Choroid plexus epithelial cell (primary cell): ENCODE measurements at places on chromosomes 12 and 14.

GRCh38 chr12:70732287-70732686 is 95.1 kb upstream of the PTPRB start:
- DNase-seq = no peak

- DNase-seq = peak; percentile 33
Measured at GRCh38 chr14:63677891-63678379, 36.3 kb upstream of the WDR89 start.

- no peak for DNase-seq
Measured at GRCh38 chr14:99517643-99518381, 36.6 kb downstream of the CCNK start.

GRCh38 chr14:79016828-79017505 is 846.8 kb downstream of the NRXN3 start:
- DNase-seq = peak; percentile 95

- DNase-seq = no peak
Measured at GRCh38 chr14:71511152-71511551, 421.1 kb upstream of the RGS6 start.
